ENCODE measurements at places on chromosomes 2 and 18.

- no peak for DNase-seq
Measured at GRCh38 chr2:65842104-65842503, 409.7 kb upstream of the SPRED2 start.

DNA sequence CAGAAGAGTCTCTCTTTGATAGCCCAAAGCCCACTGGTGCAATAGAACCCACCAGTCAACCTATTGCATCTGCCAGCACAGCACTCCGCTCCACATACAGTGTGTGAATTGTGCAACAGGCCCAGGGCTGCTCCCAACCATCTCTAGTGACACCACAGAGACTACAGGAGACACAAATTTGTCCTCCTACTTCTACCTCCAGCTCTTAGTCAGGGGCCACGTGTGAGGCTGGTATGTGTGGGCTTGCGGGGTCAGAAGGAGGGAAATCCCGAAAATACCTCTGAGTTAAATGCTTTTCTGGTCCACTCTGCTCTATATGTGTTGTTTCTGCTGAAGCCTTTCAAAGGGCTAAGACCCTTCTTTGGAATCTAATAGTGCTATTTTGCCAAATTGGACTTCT, 18.0 kb downstream of the DGUOK start:
- no peak for DNase-seq

GRCh38 chr2:69560147-69560482, 83.4 kb downstream of the AAK1 start:
- DNase-seq, result no peak

GRCh38 chr18:43501099-43501498, 223.8 kb upstream of the SYT4 start:
- DNase-seq, result no peak

GRCh38 chr2:88136817-88137216, 9.0 kb upstream of the FABP1 start:
- DNase-seq, result no peak

- no peak for DNase-seq
Measured at GRCh38 chr18:37412829-37413228, 152.8 kb downstream of the CELF4 start.

GRCh38 chr2:199468561-199469513, 11.1 kb upstream of the SATB2 start:
- no peak for DNase-seq

GRCh38 chr2:231334179-231334930, 61.2 kb upstream of the B3GNT7 start:
- no peak for DNase-seq

DNA sequence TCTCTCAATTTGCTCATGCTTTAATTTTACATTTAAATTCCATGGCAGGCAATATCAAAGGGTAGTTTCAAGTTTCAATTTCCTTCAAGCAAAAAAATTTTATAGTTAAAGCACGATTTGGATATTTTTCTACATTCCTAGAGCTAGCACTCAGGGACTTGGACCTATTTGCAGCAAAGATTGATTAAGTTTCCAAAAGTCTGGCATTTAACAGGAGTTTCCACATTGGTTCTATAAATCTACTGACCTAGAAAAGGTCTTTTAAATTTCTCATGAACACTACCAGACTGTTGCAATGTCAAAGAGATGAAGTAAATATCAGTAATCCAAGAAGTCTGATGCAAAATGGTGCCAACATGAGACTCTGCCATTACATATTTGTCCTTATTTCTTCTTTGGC, 253.7 kb upstream of the LINC00305 start:
- no peak for DNase-seq

GRCh38 chr2:241437179-241437578, 71.2 kb downstream of the STK25 start:
- DNase-seq, result no peak

DNA sequence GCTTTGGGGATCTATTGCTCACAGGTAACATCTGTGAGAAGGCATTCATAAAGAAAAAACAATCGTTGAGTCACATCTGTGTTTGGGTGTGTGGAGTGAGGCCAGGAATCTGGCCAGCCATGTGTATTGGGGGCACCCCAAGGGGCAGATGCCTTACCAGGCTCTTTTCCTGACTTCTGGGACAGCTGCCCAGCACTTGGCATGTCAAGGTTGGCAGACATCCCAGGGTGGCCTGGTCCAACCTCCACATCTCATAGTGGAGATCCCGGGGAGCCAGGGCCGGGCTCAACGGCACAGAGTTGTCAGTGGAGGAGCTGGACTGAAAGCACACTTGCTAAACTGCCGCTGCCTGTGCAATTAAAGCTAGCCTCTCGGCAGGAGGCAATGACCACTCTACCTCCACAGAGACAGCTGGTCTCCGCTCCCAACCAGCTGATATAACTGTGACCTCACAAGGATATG, 75.3 kb upstream of the MGAT4A start:
- DNase-seq, result no peak

GRCh38 chr18:74290794-74291471, 830 bp downstream of the CYB5A start:
- no peak for DNase-seq

- DNase-seq, result no peak
Measured at GRCh38 chr2:216989340-216990129, 129.7 kb upstream of the TNP1 start.

DNA sequence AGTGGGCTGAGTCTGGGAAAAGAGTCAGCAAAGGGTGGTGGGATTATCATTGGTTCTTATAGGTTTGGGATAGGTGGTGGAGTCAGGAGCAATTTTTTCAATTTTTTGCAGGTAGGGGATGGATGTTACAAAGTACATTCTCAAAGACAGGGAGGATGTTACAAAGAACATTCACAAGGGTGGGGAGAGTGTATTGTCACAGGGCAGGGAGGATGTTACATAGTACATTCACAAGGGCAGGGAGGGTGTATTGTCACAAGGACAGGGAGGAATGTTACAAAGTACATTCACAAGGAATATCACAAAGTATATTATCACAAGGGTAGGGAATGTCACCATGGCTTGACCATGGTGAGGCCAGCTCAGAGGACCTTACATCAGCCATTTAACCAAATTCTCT, 58.6 kb upstream of the WDR75 start:
- no peak for DNase-seq

DNA sequence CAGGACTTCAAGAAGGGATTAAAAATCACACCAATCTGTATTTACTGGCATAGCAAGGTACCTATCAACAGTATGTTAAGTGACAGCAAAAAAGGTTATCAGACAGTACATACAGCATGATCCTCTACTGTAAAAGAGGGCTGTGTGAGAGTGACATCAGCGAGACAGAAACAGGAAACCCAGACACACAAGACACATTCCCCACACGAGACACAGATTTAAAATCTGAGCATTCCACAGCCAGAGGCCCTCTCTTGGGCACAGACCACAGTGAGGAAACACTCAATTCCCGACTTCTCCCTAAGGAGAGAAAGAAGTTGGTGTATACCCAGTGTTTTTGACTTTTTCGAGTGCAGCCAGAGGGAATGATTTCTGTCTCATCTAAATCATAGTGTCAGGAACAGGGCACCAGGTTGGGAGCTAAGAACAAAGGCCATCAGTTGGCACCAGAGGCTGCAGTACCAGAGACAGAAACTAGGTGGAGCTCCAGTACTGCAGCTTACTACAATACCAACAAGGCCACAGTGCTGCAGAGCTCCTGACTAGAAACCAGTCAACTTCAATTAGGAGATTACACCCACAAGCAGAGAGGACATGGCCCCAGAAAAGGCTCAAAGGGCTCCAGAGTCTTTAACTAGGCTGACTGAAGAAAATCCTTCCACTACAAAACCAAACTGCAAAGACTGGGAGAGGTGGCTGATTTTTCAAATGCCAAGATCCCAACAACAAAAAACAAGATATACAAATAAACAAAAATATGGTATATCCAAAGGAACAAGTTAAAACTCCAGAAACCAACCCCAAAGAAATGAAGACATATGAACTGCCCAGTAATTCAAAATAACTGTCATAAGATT, 41.0 kb downstream of the UNC50 start:
- peak; percentile 38 for DNase-seq

DNA sequence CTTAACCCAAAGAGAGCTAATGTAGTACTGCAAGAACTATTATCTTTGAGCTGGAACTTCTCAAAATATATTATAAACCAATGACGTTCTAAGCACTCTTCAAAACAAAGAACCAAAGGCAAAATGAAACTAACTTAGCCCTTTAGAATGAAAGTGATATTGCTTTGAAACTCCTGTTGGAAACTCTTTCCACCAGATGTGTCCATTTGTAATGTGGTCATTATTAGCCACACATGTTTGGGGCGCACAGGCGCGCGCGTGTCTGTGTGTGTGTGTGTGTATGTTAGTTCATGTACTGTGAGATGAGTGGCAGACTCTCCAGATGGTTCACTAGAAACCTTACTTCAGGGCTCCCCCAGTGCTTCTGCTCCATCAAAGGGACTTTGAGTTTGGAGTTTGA, 323.4 kb downstream of the BCL11A start:
- no peak for DNase-seq

DNA sequence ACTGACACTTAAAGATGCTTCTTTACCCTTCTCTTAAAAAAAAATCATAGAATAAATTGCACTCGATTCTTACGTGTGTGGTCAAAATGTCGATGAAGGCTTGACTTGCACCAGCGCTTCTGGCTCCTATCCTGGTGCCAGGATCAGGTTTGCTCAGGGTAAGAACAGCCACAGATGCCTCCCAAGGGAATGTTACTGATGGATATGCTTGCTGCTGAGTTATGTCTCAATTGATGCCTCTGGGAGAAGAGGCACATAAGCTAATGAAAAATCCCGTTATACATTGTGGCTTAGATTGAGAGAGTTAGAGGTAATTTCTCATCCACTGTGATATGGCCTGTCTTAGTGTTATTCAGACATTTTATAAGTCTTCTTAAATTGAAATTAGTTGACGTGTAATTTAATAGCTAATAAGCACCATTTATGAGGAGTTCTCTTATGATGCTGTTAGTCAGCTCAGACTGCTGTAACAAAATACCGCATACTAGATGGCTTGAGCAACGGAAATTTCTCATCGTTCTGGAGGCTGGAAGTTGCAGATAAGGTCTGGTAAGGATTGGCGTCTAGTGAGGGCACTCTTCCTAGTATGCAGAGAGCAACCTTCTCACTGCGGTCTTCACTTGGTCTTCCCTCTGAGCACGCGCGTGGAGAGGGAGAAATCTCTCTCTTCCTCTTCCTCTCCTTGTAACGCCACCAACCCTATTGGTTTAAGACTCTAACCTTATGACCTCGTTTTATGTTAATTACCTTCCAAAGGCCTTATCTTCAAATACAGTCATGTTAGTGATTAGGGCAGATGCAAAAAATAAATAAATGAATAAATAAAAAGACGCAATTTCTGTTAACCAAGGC, 116.6 kb upstream of the NOSTRIN start:
- no peak for DNase-seq

- no peak for DNase-seq
Measured at GRCh38 chr2:143937723-143938350, 582.1 kb downstream of the ZEB2 start.

DNA sequence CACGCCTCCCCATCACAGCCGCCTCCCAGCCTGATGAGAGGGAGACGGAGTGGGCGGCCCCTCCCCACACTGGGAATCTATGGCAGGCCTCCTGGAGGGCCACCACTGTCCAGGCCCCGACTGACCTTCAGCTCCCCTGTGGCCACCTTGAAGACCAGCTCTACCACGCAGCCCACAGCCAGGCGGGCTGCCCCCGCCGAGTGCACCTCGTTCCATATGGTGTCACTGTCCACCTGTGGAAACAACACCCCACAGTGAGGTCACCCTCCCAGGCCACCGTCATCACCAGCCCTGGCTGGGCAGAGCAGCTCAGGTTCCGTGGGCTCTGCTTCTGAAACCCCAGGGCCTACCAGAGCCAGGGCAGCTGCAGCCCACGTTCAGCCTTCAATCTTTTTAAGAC, 242.0 kb downstream of the TWIST2 start:
- DNase-seq, result no peak

- DNase-seq, result no peak
Measured at GRCh38 chr18:10145546-10145945, 231.7 kb downstream of the VAPA start.

DNA sequence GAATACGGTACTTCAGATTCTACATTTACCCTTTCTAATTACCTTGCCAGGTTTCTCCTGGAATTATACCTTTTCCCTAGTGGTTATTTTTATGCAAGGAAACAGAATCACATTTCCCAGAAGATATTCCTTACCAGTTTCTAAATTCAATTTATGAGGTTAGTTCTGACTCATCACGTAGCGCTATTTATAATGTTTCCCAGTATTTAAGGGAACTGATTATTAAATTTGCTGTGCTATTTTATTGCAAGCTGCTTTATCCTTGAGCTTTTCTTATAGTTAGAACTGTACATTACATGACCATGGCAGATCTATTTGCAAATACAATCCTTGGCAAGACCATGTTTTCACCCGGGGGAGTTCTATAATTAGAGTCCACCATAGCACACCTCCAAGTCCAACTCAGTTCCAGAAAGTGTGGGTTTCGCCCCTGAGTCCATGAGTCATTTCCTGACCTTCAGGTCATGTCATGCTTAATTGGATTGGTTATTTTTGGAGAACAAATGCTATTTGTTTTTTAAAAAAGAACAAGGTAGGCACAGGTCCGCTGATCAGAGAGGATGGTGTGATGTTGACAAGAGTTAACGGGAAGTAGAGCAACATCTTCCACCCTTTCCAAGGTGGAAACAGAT, 126.6 kb downstream of the ZNF532 start:
- DNase-seq, result no peak

GRCh38 chr2:127426501-127427354, 8.5 kb downstream of the PROC start:
- DNase-seq, result no peak

DNA sequence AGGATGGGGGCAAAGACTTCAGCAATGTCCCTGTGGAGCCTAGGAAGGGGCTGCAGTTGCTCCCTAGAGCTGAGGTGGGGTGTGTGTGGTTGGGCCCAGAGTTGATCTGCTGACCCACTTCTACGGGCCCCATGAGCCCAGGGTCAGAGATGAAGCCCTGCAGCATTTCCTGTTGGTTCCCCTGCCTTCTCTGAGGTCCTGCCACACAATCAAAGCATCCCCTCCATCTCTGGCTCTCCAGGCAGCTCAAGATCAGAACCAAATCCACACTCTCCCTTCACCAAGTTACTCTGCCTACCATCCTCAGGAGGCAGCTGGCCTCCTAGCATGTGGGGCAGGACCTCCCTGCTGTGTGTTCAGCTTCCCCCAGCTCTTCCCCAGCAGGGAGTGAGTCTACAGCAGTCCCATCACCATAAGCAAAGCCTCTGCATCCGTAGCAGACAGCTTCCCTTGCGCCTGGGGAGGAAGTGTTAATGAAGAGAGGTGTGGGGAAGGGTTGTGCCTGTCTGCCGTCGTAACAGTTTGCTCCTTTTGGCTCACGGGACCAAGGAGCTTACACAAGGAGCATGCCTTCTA, 26.9 kb downstream of the TMEM247 start:
- no peak for DNase-seq

Measured in stimulated activated CD8-positive, alpha-beta memory T cell treated with anti-CD3 and anti-CD28 coated beads, Interleukin-15, amount 100 ng/mL, for 24 hours (primary cell).